PC-3 (cell line): ENCODE measurements at places on chromosomes 11 and 22. TPM values are rescaled to one million over a fixed set of nuclear protein-coding genes. Genes with fewer than 3 reads are reported as not detected.

SHISAL1 gene
- total RNA-seq: 1.1 and 2.2 TPM in 2 replicates

SCT gene
- 2.2 TPM in 1 of 2 replicates, not detected in the other for total RNA-seq

ISX gene
- not detected in 2 replicates for total RNA-seq

NPTXR gene
- 2.8 and 3.5 TPM in 2 replicates for total RNA-seq

SCUBE1 gene
- total RNA-seq: not detected in 2 replicates

TRIM51 gene
- total RNA-seq: not detected in 2 replicates

YAP1 gene
- 104 and 118 TPM in 2 replicates for total RNA-seq

HPX gene
- total RNA-seq: 1.6 TPM in 1 of 2 replicates, not detected in the other

SLC35E4 gene
- 16.8 and 18.1 TPM in 2 replicates for total RNA-seq

SHANK2 gene
- 33.2 and 45.0 TPM in 2 replicates for total RNA-seq

MRGPRE gene
- not detected in 2 replicates for total RNA-seq

PGR gene
- total RNA-seq: not detected in 2 replicates

KRTAP5-11 gene
- total RNA-seq: not detected in 2 replicates

TRPM5 gene
- total RNA-seq: 0.06 TPM in 1 of 2 replicates, not detected in the other

DNA sequence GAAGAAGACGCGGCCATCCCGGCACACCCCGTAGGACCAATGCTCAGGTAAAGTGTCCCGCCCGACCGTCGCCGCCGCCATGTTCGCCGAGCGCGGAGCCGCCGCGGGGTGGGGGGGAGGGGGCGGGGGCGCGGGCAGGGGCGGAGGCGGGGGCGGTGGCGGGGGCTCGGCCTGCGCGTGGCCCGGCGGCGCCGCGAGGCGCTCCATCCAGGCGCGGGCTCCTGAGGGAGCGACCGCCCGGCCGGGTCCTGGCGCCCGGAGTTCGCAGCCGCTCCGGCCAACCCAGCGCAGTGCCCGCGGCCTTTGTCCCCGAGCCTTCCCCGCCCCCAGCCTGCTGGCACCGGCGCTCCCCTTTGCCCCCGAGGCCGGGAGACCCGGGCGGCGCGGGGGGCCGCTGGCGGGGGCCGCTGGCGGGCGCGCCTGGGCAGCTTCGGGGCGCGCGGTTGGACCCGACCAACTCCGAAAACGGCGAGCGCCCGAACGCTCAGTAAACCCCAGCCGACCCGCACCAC lies at the start of gene PLEKHA7:
PLEKHA7 (minus strand) TSS at position 94 of the 512 bp plus-strand sequence; CDS start at position 81, 13 bp downstream.
- no peaks in the 10 kb centered on the region for H3K27me3 ChIP-seq
- peak within 1 kb of the TSS; percentile 86 for H3K27ac ChIP-seq
- H3K4me1 ChIP-seq: peaks cover 30% of the 10 kb centered on the region
- DNase-seq: peak; percentile 7

GRCh38 chr11:78248191-78248590 lies 59.5 kb downstream of the USP35 start:
- no peak overlapping the region for H3K4me3 ChIP-seq
- no peaks in the 10 kb centered on the region for H3K36me3 ChIP-seq
- no peak overlapping the region for H3K27ac ChIP-seq

- no peaks in the 10 kb centered on the region; the same call in 1 of the 2 replicates for H3K36me3 ChIP-seq
- H3K4me3 ChIP-seq: no peak overlapping the region
- no peak overlapping the region for H3K27ac ChIP-seq
- DNase-seq: peak; percentile 92
- peaks cover 27% of the 10 kb centered on the region for H3K4me1 ChIP-seq
These were observed 51.8 kb downstream of the C11orf71 start for GRCh38 chr11:114348200-114349191.

- no peak overlapping the region for H3K27ac ChIP-seq
- H3K4me1 ChIP-seq: no peaks in the 10 kb centered on the region
- no peak overlapping the region for H3K4me3 ChIP-seq
- peaks cover 9% of the 10 kb centered on the region for H3K27me3 ChIP-seq
- no peaks in the 10 kb centered on the region for H3K36me3 ChIP-seq
- DNase-seq: no peak
These were observed 9.6 kb upstream of the WNT11 start for GRCh38 chr11:76215941-76216340.

- peak; percentile 76 for DNase-seq
- H3K27me3 ChIP-seq: no peaks in the 10 kb centered on the region
- peaks cover 12% of the 10 kb centered on the region for H3K4me1 ChIP-seq
- no peak overlapping the region for H3K27ac ChIP-seq
- no peaks in the 10 kb centered on the region for H3K36me3 ChIP-seq
- H3K4me3 ChIP-seq: no peak overlapping the region
These were observed 123.5 kb upstream of the APOA1 start for GRCh38 chr11:116960930-116961329.

DNA sequence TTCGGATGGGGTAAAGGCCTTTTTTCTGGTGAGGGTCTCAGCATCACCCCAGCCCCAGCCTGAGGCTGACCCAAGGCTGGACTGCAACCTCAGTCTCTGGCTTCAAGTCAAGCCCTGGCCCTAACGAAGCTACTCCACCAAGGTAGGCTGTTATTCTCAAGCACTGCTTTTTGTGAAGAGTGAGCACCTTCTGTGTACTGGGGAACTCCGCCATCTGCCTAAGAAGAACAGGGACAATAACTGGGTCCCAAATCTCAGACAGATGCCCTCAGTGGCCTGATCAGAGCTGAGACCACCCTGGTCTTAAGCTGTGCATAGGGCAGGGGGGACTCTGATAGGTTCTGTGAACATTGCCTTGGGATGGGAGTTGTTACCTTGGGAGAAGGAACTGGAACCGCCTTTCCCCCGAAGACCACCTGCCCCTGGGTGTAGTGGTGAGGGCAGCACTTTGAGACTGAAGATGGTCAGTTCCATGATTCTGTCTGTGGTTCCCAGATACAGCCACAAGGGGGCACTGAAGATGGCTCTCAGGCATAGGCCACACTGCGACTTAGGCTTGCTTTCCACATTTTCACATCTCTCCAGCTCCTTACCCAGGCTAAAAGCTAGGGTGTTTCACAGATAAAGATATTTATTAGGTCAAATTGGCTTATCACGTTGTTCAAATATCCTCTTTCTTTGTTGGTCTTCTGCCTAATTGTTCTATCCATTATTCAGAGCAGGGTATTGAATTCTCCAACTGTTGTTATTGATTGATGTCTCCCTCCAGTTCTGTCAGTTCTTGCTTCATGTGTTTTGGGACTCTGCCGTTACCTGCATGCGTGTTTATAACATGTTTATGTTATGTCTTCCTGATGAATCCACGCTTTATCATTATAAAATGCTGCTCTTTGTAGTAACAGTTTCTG lies 11.8 kb upstream of the UVRAG start:
- peak; percentile 84 for DNase-seq
- H3K4me3 ChIP-seq: no peak overlapping the region
- H3K27me3 ChIP-seq: no peaks in the 10 kb centered on the region
- H3K4me1 ChIP-seq: peaks cover 9% of the 10 kb centered on the region; the same call in 1 of the 2 replicates
- H3K36me3 ChIP-seq: no peaks in the 10 kb centered on the region
- no peak overlapping the region for H3K27ac ChIP-seq

GRCh38 chr11:123364080-123364479 lies 66.0 kb upstream of the GRAMD1B start:
- DNase-seq: no peak
- H3K27me3 ChIP-seq: peaks cover 78% of the 10 kb centered on the region
- H3K27ac ChIP-seq: no peak overlapping the region

GRCh38 chr11:76131671-76132631 lies 74.4 kb downstream of the WNT11 start:
- no peak overlapping the region for H3K27ac ChIP-seq
- no peaks in the 10 kb centered on the region for H3K36me3 ChIP-seq
- H3K4me3 ChIP-seq: no peak overlapping the region
- H3K27me3 ChIP-seq: no peaks in the 10 kb centered on the region
- no peak for DNase-seq

GRCh38 chr11:61834278-61835048 lies 6.4 kb downstream of the FADS2 start:
- H3K4me1 ChIP-seq: peaks cover 14% of the 10 kb centered on the region
- no peak overlapping the region for H3K4me3 ChIP-seq
- no peaks in the 10 kb centered on the region for H3K27me3 ChIP-seq
- DNase-seq: peak; percentile 34

GRCh38 chr11:129287920-129288319 lies 87.7 kb upstream of the BARX2 start:
- H3K27ac ChIP-seq: no peak overlapping the region
- DNase-seq: no peak
- no peaks in the 10 kb centered on the region for H3K27me3 ChIP-seq
- H3K36me3 ChIP-seq: no peaks in the 10 kb centered on the region
- peaks cover 36% of the 10 kb centered on the region for H3K4me1 ChIP-seq

DNA sequence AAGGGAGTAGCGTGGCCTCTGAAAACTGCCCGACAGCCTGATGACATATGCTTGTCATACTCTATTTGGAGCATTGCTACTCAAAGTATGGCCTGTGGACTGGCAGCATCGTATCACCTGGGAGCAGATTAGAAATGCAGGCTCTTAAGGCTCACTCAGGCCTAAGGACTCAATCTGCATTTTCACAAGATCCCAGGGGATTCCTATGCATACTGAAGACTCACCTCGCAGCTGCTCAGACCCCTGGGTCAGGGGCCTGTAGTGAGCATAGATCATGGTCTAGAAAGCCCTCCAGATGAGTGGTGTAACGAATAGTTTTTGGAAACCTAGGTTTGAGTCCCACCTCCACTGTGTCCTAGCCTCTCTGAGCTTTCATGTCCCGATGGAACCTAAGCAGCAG lies 126.3 kb downstream of the FEZ1 start:
- peaks cover 64% of the 10 kb centered on the region for H3K27me3 ChIP-seq
- H3K4me1 ChIP-seq: peaks cover under 1% of the 10 kb centered on the region; the same call in 1 of the 2 replicates
- no peaks in the 10 kb centered on the region for H3K36me3 ChIP-seq
